ENCODE measurements at places on chromosomes 3 and 15. TPM values are rescaled to one million over a fixed set of nuclear protein-coding genes. Genes with fewer than 3 reads are reported as not detected.

The TMEM207 gene
- total RNA-seq = not detected

The FAM131A gene
- total RNA-seq = 17.3 TPM

GRCh38 chr15:89409184-89410038 lies 74.8 kb upstream of the POLG start:
- no peak for DNase-seq

The C3orf22 gene
- total RNA-seq = not detected

DNA sequence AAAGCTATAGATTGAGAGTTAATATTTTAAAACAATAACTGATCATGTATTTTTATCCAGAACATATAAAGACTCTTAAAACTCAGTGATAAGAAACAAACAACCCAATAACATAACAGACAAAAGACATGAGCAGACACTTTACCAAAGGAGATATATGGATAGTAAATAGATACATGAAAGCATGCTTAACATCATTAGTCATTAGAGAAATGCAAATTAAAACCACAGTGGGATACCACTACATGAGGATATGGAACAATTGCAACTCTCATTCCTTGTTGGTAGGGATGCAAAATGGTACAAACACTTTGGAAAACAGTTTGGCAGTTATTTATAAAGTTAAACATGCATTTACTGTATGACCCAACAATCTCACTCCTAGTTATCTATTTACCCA lies 95.0 kb downstream of the IQCH start:
- DNase-seq = no peak

DNA sequence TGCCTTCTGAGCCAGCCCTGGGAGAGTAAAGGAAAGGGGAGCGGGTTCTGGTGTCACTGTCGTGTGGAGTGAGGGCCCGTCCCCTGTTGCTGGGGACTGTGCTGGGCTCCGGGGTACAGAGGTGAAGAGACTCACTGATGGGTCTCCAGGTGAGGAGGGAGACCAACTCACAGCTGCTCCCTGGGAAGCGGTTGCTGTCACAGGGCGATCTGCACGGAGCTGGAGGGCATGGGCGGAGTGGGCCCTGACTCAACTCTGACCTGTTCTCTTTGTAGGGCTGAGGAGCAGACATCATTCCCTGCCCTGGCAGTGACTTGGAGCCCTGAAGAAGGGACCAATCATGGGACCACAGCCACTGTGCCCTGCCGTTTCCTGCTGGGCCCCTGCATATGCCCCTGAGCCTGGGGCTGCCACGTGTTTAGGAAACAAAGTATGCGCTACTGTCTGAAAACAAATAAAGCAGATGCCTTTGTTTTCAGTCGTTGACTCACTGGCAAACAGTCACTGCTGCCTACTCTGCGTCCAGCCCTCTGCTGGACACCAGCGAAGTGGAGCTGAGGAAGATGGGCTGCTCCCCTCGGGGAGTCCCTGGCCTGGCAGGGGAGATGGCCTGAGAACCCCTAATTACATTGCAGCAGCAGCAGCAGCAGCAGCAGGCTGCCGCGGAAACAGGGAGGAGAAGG lies 22.9 kb upstream of the PLXNA1 start:
- DNase-seq = peak; percentile 60

- peak; percentile 60 for DNase-seq
Measured at GRCh38 chr3:183698756-183699155, 1.2 kb downstream of the YEATS2 start.

The CCR9 gene
- not detected for total RNA-seq

- no peak for DNase-seq
Measured at GRCh38 chr3:37145611-37146010, 28.8 kb downstream of the LRRFIP2 start.

DNA sequence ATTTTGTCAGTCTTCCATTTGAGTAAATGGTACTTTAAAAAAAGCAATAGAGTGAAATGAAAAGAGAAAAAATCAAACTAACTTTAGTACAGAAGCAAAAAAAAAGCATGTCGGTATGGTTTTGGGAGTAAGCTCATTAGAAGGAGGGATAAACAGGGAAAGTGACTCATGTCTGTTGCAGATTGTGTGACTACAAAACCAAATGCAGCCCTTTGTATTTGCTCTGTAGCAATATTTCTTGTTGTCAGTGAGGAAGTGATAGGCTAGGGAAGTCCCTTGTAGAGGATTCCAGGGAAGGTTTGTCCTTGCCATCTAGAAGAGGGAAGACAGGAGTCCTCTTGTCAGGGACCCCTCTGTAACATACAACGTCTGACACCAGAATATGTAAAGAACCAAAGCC lies 150.5 kb upstream of the POU1F1 start:
- no peak for DNase-seq

DNA sequence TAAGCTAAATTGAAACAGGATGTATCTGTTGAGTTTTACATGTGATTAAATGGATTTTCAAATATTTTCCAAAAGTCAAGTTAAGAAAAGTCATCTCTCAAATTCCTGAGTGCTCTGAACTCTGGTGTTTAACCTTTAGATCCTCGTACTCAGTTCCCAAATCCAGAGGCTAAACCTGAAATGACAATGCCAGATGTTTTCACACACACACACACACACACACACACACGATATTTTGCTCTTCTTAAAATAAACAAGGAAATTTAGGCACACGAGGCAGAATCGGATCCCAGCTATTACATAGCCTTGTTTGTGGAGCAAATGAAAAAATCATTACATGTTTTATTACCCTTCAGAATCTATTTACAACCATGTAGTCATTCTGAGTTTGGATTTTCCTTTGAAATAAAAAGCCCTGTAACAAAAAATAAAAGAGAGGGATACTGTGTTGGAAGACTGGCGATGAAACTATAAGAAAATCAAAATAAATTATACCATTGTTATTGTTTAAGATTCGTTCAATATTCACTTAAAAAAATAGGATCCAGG lies 20.6 kb upstream of the UBE2E1 start:
- DNase-seq = peak; percentile 52

DNA sequence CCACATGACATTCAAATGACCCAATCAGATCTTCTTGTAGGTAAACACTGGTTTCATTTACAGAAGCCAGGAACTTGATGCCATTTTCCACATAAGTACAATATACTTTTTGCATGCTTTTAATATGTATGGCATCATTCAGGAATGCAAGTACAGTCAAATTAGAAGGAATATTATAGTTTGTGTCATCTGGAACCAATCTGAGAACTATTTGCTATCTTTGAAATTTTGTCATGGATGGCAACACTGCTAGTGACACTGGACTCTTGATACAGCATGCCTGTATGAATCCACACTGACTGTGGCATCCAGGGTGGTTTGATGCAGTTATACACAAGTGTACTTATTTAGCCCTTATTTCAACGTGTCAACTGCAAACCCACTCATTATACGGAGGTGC lies 141.6 kb downstream of the EBLN2 start:
- DNase-seq = no peak

GRCh38 chr3:161890147-161890625 lies 393.6 kb downstream of the OTOL1 start:
- DNase-seq = peak; percentile 93

- DNase-seq = peak; percentile 56
Measured at GRCh38 chr15:68586274-68586961, 7.6 kb downstream of the CORO2B start.

The TMEM44 gene
- total RNA-seq = 11.7 TPM

The RASGRP1 gene
- total RNA-seq = 9.5 TPM

The SCN11A gene
- total RNA-seq = under 0.01 TPM

The PLD1 gene
- 19.4 TPM for total RNA-seq

DNA sequence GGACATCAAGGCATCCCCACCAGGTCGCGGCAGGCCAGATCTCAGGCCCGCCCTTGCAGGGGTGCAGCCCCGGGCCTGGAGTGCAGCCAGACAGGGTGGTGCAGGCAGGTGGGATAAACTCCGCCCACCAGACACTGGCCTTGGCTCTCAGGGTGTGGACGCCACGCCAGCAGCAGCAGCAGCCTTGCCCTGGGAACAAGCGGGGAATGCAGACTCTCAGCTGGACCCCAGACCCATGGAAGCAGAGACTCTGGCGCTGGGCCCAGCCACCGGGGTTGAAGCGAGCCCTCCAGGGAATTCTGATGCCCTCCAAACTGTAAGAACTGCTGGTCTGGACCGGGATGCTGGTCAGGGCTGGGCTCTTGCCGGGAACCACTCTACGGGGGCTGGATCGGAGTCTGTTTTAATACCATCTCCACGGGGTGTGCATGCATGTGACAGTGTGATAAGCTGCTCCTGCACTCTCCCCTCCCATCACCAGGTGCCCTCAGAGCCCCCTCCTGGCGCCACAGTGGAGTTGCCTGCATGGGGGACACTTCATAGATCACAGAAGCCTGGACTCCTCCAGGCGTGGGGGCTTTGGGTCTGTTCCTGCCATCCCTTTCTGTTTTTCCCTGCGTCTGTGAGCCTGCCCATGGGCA lies 142.7 kb downstream of the NSMCE3 start:
- no peak for DNase-seq

GRCh38 chr3:107077391-107077790 lies 299.8 kb upstream of the CCDC54 start:
- DNase-seq = no peak

- no peak for DNase-seq
Measured at GRCh38 chr3:170657312-170657711, 71.4 kb upstream of the SLC7A14 start.

GRCh38 chr3:150902988-150903387 lies 2.3 kb downstream of the MINDY4B start:
- no peak for DNase-seq

The ACSBG1 gene
- total RNA-seq = not detected

The CCR5 gene
- total RNA-seq = not detected

DNA sequence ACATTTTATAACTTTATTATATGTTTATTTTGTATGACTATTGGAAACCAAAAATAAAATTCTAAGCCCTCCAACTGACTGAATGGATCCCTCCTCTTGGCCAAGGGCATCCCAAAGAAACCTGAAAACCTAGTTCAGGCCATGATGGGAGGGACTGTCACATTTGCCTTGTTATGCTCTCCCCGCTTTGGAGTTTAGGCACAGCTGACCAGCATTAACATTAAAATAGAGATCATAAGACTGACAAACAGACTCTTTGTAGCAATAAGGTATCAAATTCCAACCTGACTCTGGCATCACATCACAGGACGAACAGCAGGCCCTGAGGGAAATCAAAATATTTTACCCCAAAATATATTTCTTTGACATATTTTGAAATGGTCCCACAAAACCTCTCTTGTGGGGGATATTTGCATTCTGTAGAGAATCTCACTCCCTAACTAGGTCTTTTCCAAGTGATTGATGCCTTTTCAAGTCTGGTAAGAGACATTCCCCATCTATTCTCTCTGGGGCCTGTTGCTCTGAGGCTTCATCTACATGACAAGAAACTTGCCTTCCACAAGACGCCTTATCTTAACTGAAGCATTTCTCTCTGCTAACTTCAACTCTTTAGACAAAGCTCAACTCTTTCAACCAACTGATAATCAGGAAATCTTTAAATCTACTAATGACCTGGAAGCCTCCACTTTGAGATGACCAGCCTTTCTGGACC lies 81.8 kb upstream of the PRR23E start:
- DNase-seq = no peak

GRCh38 chr15:61748529-61748928 lies 311.7 kb downstream of the VPS13C start:
- peak; percentile 6 for DNase-seq

DNA sequence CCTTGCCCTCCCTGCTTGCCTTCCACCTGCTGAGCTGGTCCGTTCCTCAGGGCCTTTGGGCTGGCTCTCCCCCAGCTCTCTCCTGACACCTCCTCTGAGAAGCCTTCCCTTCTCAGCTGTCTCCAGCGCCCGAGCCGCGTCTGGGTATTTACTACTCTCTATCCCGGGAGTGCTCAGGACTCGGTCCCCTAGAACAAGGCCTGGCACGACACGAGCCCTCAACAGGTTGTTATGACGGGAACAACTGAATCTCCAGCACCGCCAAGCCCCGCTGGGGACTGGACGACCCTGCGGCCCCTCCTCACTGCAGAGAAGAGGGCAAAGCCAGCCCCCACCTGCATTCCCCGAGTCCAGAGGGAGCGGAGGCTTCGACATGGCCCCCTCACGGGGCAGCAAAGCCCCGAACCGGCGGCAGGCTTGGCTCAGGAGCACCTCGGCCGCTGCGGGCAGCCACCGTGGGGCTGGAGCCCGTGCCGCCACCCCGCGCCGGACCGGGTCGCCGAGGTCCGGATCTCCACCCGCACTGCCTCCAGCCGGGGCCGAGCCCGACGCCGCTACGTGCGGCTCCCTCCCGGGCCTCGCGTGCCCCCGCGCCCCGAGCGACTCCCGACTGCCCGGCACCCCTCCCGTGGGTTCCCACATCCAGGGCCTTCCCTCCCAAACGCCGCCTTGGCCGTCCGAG lies 792 bp downstream of the TPRA1 start:
- no peak for DNase-seq

DNA sequence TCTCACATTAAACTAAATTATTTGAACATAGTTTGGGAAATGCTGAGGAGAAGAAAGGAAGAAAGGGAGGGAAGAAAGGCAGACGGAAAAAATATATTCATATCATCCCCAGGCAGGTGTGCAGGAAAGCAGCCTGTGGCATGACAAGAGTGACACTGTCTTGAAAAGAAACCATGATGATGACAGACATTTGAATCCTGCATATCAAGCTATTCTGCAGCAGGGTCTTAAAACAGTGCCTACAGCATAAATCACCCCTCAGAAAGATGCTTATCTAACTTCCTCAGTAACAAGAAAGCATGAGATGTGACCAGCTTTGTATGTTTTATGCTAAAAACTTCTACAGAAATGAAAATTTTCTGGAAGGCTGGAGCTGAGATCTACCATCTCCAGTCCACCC lies 144.5 kb upstream of the GRM7 start:
- DNase-seq = no peak

- peak; percentile 78 for DNase-seq
Measured at GRCh38 chr15:90143166-90143655, 40.9 kb upstream of the IDH2 start.

The C15orf39 gene
- 8.1 TPM for total RNA-seq

GRCh38 chr15:68580883-68581155 lies 2.0 kb downstream of the CORO2B start:
- DNase-seq = no peak

GRCh38 chr3:150635076-150635475 lies 32.0 kb downstream of the SELENOT start:
- DNase-seq = no peak

- peak; percentile 63 for DNase-seq
Measured at GRCh38 chr3:33128706-33129105, 14.9 kb downstream of the CRTAP start.

DNA sequence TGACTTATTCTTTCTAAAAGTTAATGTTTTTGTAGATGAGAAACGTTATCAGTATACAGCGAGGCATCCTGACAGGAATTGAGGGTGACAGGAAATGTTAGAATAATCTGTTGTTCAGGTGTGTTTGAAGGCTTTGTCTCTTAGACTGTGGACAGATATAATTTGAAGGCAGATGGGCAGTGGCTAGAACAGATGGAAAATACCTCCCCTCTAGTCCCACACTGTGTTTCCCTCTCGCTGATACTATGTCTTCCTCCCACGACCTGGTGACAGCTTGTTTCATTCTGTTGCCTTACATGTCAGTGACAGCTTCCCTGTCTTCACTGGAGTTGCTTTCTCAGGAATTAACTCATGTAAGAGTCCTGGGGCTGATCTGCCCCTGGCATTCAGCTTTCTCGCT lies 125.3 kb downstream of the MYRIP start:
- no peak for DNase-seq
